ENCODE measurements at places on chromosomes 5 and 9. TPM values are rescaled to one million over a fixed set of nuclear protein-coding genes. Genes with fewer than 3 reads are reported as not detected.

DNA sequence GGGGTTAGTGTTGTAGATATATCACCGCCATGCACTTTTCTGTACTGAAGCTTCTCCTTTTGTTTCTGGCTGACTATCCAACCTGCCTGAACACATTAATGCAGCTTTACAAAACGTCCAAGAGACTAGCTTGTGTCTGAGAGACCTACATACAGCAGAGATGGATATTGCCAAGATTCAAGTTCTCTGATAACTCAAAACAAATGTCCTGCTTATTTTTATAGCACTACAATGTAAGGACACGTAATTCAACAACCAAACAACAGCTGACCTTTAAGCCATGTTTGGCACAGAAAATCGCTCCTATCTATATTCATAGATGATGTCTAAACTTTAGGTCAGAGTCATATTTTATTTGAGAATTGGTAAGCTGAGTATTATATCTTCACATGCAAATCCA, 76.2 kb upstream of the NTRK2 start:
- no peak for DNase-seq

- DNase-seq: no peak
Measured at GRCh38 chr5:32531885-32532520, 53.4 kb upstream of the SUB1 start.

GRCh38 chr5:135842737-135843136, 8.3 kb downstream of the SLC25A48 start:
- DNase-seq: no peak

DNA sequence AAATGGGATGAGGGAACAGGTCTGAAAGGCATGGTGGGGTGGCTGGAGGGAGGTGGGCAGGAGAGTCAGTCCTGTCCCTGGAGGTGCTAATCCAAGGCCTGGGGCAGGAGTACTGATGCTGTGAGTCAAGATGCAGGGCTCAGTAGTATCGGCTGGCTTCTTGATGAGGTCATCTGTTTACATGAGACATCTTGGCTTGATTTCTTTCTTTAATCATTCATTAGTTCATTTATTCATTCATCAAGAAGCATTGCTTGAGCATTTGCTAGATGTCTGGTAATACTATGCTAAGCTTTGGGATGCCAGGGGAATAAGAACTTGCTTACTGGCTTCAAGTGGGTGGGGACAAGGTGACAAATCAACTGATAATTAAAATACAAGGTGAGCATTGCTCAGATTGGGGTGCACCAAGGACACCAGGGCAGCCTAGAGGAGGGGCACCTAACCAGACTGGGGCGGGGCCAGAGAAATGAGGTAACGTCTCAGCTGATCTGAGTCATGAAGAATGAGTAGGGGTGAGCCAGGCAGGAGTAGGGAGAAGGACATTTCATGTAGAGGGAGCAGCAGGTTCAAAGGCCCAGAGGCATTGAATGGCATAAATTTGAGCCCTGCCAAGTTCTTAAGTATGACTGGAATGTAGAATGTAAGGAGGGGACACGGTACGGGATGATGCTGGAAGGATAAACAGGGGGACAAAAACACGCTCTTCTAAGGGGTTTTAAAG, 88.8 kb downstream of the EGFLAM start:
- no peak for DNase-seq

- no peak for DNase-seq
Measured at GRCh38 chr5:28808967-28809810, 1770.8 kb upstream of the CDH9 start.

- DNase-seq: no peak
Measured at GRCh38 chr9:99578666-99579065, 243.0 kb upstream of the NR4A3 start.

GRCh38 chr5:7754997-7755596, 95.8 kb downstream of the CFAP90 start:
- no peak for DNase-seq

DNA sequence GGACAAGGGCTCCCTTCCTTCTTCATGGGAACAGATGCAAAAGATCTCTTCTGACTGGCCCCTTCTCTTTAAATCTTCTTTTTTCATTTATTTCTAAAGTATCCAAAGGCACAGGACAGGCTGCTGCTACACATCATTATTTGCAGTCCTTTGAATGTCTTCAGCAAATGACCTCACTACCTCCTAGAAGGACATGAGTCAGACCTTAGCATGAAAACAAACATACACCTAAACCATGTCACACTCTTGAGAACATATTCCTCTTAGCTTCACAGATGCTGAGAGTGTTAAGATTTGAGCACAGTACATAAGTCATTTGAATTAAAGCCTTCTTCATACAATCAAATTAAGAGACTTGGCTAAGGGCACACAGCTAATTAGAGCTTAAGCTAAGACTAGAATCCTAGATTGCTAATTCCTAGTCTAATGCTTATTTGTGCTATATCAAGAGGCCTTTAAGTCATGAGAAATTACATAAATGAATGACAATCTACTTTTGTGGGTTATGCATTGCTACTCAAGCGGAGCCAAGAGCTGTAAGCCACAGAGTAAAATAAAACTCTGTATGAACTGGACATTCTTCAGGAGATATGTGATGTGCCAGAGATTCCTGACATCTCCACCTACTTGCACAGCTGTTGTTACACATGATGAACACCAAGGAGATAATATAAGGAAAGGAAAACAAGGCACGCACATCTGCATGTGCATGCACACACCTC, 109.1 kb upstream of the PTGER4 start:
- DNase-seq: no peak

- no peak for DNase-seq
Measured at GRCh38 chr5:100566382-100567141, 31.4 kb downstream of the FAM174A start.

OLFM1 gene
- 5.6 TPM for total RNA-seq

ANKRD31 gene
- 0.05 TPM for total RNA-seq

RANBP17 gene
- total RNA-seq: 7.9 TPM
